ENCODE measurements at places on chromosomes 6 and 20.

- no peak for DNase-seq
Observed at GRCh38 chr6:35050757-35051330, 90.3 kb downstream of the TCP11 start.

DNA sequence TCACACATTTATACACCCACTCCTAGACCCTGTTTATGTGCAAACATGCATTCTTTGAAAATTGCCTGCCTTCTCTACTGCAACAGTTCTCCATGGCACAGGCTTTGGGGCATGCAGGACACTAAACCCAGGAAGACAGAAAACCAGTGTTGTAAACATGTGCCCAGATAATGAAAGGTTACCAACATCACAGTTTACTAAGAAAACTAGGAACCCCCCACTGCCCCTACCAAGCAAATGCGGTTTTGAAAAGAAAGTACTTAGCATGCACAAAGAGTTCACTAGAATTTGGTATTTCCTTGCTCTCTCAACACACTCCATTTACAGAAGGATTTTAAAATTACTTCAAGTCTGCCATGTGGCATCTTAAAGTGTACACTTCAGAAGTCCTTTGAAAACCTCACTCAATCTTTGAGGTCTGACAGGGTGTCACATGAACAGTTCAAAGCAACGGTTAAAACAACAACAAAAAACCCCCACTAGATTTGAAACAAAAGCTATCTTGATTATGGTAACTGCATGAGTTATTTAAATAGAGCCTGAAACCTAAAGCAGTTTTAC lies 245.0 kb downstream of the GMPR start:
- no peak for DNase-seq

GRCh38 chr6:118787724-118788423 lies 106.1 kb upstream of the ASF1A start:
- no peak for DNase-seq

GRCh38 chr6:169499848-169500247 lies 202.0 kb downstream of the WDR27 start:
- DNase-seq = no peak

GRCh38 chr6:31702405-31702818 lies 712 bp downstream of the ABHD16A start:
- peak; percentile 15 for DNase-seq

- no peak for DNase-seq
Observed at GRCh38 chr20:33233129-33233774, 2.5 kb upstream of the BPIFA1 start.

- DNase-seq = no peak
Observed at GRCh38 chr6:125192610-125192930, 39.0 kb downstream of the TPD52L1 start.

- no peak for DNase-seq
Observed at GRCh38 chr6:82076916-82077315, 170.6 kb downstream of the IBTK start.

GRCh38 chr6:15519681-15520080 lies 143.1 kb downstream of the DTNBP1 start:
- no peak for DNase-seq

- no peak for DNase-seq
Observed at GRCh38 chr6:156933201-156934068, 156.3 kb downstream of the ARID1B start.

DNA sequence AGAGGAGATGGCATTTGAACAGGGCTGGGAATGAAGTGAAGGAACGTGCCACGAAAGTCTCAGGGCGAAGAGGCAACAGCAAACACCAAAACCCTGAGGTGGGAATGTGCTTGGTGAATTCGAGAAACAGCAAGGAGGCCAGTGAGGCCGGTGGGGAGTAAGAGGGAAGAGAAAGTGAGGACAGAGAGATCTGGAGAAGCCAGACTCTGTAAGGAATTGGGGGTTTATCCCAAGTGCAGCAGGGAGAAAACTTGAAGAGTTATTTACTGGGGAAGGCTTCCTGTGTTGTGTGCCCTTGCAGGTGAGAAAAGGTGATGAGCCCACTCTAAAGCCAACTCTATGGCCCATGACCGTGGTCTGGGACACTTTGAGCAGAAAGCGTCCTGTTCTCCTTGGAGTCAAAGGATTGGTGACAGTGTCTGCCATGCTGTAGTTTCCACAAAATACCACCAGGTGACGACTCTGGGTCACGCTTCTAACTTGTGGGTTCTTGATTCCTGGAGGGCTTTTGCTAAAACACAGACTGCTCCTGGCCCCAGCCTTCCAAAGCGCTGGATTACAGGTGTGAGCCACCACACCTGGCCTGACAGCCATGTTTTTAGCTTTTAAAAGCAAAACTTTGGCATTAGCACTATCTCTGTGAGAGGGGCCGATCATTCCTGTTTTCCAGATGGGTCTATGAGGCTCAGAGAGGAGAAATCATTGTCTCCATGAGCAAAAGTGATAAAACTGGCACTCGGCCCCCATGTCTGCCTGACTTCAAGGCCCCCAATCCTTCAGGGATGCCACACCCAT lies 18.0 kb upstream of the CSNK2A1 start:
- peak; percentile 85 for DNase-seq

DNA sequence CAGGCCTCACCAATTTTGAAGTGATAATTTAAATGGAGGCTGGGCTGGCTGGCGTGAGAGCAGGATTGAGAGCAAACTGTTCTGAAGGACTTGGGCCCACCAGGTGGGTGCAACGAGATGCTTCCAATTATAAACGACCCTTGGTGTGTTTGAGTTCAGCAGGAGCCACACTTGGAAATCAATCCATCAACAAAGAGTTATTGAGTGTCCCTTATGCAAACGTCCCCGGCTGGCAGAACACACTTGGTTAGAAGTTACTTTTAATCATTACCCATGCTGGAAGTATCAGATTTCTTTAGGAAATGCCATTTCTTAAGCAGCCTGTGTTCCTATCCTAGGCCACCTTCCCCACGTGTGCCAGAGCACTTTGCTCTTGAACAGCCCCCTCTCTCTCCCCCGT lies 37.8 kb upstream of the ZNF831 start:
- DNase-seq = no peak

DNA sequence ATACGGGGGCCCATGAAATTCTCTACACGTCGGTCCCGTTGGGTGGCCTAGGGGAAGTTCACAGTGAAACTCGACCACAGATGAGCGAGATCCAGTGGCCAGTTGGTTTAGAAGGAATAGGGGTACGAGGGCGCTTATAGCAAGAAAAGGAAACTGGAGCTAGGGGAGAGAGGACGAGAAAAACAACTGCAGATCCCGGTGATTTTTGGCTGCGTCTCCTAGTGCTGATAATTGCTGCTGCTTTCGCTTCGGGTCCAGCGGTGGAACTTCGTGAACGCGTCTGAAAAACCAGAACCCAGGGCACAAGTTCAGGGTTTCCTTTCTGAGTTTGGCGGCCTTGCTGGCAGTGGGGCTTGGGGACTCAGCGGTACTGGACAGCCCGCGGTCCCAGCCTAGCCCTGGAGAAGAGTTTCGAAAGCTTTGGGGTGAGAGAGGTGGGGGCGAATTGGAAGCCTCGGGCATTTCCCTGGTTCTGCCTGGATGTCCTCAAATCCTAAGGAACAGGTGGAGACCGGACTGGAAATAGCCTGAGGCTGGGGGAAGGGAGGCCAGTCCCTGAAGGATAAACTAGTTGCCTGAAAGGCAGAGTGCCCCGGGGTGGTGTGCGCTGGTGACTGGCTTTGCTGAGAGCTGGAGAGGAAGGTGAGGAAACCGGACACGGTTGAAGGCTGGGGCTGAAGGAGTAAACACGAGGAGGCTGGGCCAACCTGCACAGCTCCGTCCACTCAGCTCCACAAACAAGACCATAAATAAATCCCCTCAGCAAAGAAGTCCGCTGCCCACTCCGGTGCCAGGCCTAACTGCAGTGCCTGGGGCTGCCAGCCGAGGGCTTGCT lies 793 bp downstream of the GMPR start:
- peak; percentile 80 for DNase-seq

- DNase-seq = no peak
Observed at GRCh38 chr6:129623008-129623732, 86.8 kb downstream of the ARHGAP18 start.

- DNase-seq = no peak
Observed at GRCh38 chr6:65052626-65053025, 654.4 kb downstream of the EYS start.

DNA sequence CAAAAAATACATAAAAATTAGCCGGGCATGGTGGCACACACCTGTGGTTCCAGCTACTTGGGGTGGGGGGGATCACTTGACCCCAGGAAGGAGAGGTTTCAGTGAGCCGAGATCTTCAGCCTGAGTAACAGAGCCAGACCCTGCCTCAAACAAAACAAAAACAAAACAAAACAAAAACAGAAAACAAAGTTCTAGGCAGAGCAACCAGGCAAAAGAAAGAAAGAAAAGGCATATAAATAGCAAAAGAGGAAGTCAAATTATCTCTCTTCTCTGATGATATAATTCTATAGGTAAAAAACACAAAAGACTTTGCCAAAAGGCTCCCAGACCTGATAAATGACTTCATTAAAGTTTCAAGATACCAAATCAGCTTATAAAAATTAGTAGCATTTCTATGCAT lies 446.9 kb downstream of the HAO1 start:
- no peak for DNase-seq

- DNase-seq = no peak
Observed at GRCh38 chr6:128966934-128967333, 84.0 kb downstream of the LAMA2 start.
